DMS53 (cell line): ENCODE measurements at places on chromosomes 1 and 21.

DNA sequence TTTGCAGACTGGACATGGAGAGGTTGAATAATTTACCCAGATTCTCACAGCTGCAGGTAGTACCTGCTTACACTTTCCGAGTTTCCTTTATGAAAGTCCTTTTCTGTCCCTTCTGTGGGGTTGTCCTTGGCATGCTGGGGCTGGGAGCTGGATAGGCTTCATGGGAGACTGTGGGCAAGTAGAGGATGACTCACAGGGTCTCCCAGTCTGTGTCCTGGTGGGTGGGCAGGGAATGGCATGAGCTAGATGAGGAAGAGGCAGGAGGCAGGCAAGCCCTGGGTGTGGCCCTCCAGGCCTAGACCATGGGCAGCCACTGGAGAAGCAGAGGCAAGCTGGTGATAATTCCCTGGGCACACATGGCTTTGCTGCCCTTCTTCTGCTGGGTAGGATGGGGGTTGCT, 80.6 kb downstream of the NAV1 start:
- DNase-seq = no peak

DNA sequence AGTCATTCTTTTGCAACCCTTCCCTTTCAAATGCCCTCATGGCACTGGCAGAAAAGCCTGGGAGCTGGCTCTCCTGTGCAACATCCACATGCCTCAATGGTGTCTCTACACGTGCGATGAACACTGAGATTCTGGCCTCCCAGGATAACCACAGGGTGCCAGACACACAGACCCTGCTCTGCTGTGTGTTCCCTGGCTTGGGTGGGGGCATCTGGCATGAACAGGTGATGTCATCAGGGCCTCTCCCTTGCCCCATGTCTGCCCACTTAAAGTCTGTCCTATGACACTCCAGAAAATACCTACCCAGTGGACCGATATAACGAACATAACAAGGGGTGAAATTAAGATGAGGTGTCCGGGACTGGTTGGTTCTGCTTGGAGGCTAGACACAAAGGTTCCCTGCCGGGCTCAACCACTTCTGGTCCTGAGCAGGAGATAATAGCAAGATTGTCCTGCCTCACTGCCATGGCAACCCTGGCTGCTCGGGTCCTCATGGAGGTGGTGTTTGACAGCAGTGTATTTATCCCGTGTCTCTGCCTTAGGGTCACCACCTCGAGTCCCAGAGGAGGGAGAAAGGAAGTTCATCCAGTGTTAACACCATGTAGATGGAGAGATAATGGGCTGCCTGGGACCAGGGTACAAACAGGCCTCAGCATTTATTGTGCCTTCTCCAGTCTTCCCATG, 19.3 kb downstream of the INSRR start:
- peak; percentile 37 for DNase-seq

GRCh38 chr1:22935433-22935832, 37.2 kb downstream of the LACTBL1 start:
- no peak for DNase-seq

- no peak for DNase-seq
Measured at GRCh38 chr1:173134800-173135199, 72.3 kb downstream of the TNFSF4 start.

- peak; percentile 90 for DNase-seq
Measured at GRCh38 chr1:203325026-203325417, 19.7 kb downstream of the BTG2 start.

GRCh38 chr1:22255341-22256212, 112.7 kb upstream of the WNT4 start:
- peak; percentile 53 for DNase-seq

DNA sequence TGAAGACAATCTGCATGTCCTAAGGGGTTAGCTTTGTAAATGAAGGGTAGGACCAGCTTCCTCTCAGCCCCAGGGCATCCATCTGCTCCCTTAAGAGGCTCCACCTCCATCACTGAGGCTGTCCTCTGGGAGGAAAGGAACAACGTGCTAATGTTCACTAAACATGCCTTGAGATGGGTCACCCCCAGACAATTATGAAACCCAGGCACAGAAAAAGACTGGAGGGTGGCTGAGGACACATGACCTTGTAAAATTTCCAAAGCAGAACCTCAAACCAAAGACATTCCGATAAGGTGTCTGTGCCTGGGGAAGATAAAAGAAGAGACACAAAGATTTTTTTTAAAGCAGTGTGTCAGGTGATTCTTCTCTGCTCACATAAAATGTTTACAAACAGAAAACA, 37.6 kb upstream of the ZNF124 start:
- peak; percentile 17 for DNase-seq

DNA sequence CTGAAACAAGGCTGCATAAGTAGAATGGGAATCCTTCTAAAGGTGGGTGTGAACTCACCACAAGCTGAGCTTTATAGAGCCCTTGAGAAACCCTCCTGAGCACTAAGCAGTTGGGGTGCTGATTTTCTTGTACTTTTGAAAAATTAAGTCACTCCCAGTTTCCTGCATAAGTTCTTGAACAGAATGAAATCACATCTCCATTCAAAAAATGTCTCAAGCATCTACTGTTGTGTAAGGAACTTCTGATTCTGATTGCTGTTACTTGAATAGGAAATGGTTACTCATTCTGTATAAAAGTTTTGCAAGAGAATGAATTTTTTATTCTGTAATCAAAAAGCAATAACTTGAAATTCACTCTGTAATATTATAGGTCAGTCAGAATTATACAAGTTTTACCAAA, 50.8 kb upstream of the WNT2B start:
- no peak for DNase-seq

- no peak for DNase-seq
Measured at GRCh38 chr1:205244384-205244783, 16.6 kb downstream of the TMCC2 start.

DNA sequence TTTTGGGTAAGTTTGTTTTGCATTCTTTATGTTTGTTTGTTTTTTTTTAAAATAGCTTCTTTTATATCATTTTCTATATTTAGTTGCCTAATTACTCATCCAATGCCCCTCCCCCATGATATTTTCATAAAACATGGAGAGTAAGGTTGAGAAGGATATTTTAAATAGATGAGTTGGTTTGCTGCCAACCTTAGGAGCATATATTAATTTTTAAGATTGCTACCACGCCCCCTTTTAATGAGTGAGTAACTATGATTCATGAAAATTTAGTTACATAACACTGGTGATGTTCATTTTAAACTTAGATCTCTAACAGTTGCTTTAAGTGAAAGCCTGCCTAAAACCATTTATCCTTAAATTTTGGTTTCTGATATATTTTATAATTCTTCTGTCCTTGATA, 18.7 kb downstream of the TMEM50A start:
- no peak for DNase-seq

DNA sequence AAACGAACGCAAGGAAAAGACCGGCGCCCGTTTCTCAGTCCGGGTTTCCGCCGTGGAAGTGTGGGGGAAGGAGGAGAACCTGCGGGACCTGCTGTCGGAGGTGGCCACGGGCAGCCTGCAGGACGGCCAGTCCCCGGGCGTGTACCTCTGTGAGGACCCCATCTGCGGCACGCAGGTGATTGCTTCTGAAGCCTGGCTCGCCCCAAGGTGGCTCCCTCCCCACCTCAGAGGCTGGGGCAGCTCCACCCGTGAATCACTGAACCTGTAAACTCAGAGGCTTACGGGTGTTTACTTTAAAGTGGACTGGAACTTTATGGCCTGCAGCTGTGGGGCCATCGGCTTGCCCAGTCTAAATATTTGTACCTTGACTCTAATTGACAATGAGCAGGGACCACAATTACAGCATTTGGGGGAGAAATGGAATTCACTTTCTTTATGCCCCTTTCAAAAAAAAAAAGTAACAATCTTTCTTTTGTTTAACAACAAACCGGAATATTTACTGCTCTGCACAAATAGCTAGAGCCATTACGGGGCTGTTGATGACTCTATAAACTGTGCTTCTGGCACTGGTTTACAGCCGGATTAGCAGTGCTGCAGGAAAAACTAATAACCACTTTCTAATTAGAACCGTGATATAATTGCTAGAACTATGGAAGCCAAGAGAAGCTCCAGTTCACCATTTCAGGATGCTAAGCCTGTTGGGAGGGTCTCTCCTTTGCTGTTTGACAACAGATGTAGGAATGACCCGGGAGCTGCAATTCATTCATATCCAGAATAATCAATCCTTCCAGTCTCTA, 454.8 kb downstream of the KIF26B start:
- DNase-seq = peak; percentile 27

DNA sequence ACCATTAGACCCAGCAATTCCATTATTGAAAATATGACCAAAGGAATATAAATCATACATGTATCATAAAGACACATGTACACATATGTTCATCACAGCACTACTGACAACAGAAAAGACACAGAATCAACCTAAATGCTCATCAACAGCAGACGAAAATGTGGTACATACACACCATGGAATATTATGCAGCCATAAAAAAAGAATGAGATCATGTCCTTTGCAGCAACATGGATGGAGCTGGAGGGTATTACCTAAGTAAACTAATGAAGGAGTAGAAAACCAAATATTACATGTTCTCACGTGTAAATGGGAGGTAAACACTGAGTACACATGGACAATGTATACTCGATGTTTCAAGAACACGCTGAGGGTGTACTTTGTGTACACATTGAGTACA, 15.9 kb downstream of the AKT3 start:
- no peak for DNase-seq

DNA sequence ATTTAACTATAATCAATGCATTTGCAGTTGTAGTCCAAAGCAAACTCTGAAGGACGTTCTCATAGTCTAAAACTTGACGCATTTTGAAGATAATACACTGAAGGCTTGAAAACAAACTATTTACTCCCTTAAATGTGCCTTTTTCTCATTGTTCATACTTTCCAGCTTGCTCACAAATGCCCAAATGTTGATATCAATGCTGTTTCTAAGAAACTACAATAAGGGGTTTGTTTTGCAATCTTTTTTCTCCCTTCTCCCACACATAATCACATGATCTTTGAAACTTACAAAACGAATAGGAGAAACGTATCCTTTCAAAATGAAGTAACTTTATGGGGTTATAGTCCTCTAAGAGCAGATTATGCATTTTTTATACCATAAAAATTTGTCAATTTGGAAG, 508.7 kb downstream of the DPYD start:
- DNase-seq = no peak

- peak; percentile 98 for DNase-seq
Measured at GRCh38 chr1:93447481-93448291, at the start of gene FNBP1L. Gene FNBP1L (plus strand): TSS chr1:93448118. CDS start chr1:93448282, 164 bp downstream.

DNA sequence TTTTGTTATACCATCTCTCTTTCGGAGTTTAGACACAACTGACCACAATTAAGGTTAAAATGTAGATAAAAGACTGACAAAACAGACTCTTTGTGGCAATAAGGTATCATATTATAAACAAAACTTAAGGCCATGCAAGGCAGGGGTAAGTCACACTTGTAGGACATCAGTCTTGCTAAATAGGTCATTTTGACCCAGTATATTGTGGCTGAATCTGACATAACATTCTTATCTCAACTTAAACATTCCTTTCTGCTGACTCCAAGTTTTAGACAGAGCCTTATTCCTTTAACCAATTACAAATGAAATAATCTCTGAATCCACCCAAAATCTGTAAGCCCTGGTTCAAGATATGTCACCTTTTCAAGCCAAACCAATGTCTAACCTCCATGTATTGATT, 733.4 kb upstream of the B3GALT2 start:
- DNase-seq = no peak

GRCh38 chr1:233897325-233898162, 6.9 kb upstream of the SLC35F3 start:
- DNase-seq = no peak

GRCh38 chr1:193540511-193540910, 354.1 kb upstream of the B3GALT2 start:
- DNase-seq = no peak

DNA sequence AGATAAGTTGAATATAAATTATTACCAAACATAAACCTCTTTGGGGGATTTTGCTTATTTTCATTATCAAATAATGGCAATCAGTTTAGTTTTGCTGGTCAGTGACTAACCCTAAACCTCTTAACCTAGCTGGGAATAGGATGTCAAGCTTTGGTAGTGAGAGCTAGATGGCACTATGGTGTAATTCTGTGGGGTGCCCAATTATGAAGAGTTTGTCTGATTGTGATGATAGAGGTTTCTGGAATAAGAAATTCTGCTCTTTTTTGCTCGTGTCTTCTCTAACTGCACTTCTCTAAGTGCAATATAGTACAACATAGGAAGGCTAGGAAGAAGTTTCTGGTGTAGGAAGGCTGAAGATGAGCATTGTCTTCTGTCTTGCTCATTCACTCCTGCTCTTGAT, 59.8 kb downstream of the XCL1 start:
- peak; percentile 43 for DNase-seq

- no peak for DNase-seq
Measured at GRCh38 chr21:38499296-38499695, 1.0 kb upstream of the ERG start.

DNA sequence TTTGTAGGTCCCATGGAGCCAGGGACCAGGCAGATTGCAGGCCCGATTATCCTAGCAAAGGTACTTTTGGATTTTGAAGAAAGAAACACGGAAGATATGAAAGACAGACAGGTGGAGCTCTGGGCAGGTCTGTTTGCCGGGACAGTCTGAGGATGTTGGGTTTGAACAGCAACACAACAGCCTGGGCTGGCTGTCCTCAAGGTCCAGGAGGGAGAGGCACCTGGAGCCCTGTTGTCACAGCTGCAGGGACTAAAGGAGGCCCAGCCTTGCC, 14.6 kb downstream of the H6PD start:
- DNase-seq = peak; percentile 30

GRCh38 chr1:34470401-34470800, 284.4 kb upstream of the GJB5 start:
- no peak for DNase-seq

DNA sequence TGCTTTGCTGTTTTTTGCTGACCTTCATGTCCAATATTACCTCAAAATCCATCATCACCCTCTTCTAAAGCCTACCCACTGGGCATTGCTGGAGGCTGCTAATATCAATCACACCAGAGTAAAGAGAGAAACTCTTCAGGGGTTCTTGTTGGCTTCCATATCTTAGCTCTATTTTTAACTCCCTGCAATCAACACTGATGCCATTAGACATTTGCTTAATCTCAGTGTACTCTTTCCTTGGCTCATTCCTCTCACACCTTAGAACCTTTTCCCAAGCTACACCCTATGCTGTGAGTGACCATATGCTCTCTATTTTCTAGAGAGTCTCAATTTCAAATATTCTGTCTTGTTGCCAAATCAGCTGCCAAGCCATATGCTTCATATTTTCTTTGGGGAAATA, 40.6 kb upstream of the RABGAP1L start:
- DNase-seq = no peak

DNA sequence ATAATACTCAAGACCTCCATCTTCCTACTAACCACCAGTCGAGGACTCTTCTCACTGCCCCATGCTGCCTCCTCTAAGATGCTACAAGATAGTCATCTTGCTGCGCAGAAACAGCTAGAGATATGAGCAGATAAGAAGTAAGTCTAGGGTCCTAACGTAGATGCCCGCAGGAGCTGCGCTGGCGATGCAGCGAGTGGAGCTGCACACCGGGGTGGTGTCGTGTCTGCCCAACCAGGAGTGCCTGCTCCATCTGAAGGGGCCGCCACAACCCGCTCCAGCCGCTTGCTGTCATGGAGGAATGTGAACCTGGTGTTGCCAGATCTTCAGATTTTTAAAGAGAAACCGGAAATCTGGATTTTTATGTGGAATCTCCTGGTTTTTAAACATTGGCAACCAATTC, 175.1 kb downstream of the VPS13D start:
- no peak for DNase-seq

GRCh38 chr1:95953015-95953414, 719.0 kb downstream of the RWDD3 start:
- DNase-seq = peak; percentile 61
